AG08395 (cell line): ENCODE measurements at places on chromosomes 2 and 18.

- no peak for DNase-seq
These were observed 46.3 kb upstream of the ITGB6 start for GRCh38 chr2:160246356-160246755.

- no peak for DNase-seq
These were observed 503.4 kb upstream of the VRK2 start for GRCh38 chr2:57543211-57543610.

DNA sequence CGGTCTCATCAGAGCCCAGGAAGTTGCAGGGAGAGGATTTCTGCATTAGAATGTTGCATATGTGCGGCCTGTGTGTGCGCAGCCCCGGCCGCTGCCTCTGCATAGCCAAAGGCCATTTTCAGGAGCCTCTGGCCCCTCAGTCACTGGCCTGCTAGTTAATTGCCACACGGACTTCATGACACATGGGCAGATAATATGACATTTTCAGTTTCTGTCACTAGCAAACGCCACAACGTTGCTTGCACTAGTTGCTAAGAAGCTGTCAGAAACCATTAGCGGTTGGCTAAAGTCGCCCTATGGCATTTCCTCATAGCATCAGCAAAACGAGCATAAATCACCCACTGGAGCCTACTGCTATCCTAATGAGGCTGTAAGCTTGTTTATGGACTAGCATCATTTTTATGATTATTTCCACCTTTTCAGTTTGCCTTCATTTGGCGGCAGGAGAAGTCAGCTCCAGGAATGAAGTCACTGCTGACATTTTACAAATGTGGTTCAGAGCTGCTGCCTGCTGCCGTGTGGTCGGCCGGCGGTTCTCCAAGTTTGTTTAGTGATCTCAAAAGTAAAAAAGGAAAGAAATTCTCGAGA lies 73.7 kb downstream of the MEIS1 start:
- peak; percentile 20 for DNase-seq

DNA sequence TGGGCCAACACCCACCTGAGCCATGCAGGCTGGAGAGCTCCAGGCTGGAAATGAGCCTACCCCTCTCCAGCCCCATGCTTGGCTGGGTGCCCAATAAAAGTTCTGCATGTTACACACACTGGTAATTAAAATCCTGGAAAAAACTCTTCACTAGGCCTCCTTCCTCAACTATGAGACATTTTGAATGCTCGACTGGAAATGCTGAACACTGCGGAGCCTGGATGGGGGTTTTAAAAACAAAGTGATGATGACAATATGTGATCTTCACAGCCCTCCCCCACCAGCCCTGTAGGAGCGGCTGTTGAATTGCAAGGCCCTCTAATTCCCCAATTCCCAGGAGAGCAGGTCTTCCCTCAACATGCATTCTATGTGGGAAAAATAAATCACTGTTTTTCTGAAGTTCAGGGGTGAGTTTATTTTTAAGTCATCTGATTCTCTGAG lies 179.2 kb downstream of the TTC32 start:
- no peak for DNase-seq

- DNase-seq: no peak
These were observed 119.3 kb downstream of the SPTBN1 start for GRCh38 chr2:54575379-54575888.

DNA sequence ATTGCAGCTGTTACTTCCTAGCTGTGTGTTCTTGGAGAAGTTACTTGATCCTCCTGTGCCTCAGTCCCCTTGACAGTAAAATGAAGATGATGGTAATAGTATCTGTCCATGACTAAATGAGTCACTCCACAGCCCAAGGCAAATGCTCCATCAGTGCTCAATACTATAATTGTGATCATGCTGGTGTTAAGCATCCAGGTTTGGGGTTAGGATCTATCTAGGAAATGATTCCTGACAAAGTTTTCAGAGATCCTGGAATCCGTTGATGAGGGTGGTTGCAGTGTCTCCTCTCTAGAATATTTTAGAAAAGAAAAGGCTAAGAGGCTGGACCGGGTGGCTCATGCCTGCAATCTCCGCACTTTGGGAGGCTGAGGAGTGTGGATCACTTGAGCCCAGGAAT lies 2.7 kb upstream of the PRELID3A start:
- DNase-seq: no peak

GRCh38 chr2:28155627-28156026 lies 237.0 kb upstream of the FOSL2 start:
- no peak for DNase-seq

GRCh38 chr2:216559625-216560156 lies 61.0 kb downstream of the RPL37A start:
- DNase-seq: peak; percentile 50

- DNase-seq: no peak
These were observed 419.1 kb downstream of the SLC4A3 start for GRCh38 chr2:220046507-220046906.

DNA sequence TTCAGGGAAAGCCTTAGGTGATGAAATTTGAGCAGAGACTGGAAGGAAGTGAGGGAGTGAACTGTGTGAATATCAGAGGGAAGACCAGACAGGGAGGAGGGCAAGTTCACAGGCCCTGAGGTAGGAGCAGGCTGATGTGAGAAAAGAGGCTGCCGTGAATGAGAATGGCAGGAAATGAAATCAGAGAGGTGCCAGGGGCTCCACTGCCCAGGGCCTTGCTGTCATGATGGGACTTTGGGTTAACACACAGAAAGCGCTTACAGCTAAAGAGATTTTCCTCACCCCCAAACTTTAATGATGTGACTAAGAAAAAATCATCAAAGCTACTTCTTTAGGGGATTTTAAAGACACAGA lies 53.8 kb downstream of the MARCHF4 start:
- no peak for DNase-seq

DNA sequence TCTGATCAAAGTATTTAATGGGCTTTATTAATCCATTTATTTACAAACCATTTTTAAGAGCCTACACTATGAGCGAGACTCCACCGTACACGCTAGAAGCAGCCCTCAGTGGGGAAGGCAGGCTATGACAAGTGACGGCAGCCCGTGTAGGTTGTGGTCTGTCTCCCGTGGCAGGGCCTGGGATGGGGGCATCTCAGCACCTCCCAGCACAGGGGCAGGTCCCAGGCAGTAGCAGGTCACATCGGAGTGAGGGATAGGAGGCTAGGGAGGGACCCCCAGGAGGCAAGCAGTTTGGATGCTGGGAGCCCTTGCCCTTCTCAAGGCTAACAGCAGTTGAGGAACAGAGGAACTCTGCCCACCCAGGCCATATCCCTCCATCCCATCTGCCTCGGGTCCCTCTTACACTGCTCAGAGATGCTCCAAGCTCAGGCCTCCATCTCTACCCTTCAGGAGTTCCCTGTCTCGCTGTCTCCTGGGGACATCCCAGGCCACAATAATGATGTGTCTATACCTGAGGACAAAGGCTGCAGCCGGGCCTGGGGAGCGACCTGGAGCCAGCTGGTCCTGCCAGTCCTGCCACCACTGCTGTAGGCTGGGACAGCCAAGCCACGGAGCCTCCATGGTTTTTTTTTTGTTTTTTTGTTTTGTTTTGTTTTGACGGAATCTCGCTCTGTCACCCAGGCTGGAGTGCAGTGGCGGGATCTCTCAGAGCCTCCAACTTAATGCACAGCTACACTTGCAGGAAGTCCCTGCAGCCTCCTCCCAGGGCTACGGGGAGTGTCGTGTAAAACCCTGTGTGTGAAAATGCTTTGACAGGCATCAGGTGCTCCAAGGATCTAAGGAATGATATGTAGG lies 92.0 kb downstream of the NDUFA10 start:
- DNase-seq: no peak

GRCh38 chr2:70069049-70069448 lies 18.2 kb upstream of the PCBP1 start:
- DNase-seq: peak; percentile 22

DNA sequence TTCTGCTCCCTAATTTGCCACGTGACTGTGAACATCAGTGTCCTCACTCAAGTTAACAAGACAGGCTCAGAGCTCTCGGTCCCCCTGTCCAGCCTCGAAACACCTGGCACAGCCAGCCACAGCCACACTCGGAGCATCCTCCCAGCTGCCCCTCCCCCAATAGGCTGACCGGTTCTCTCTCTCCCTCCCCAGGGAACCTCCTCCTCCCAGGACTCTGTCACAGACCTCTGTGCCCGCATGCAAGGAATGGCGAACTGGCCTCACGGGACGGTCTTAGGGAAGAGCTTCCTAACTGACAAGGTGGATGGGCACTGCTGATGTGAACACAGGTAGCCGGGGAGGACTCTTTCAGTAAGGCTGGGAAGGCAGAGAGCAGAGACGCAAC lies 18.8 kb downstream of the CYP26B1 start:
- DNase-seq: no peak

DNA sequence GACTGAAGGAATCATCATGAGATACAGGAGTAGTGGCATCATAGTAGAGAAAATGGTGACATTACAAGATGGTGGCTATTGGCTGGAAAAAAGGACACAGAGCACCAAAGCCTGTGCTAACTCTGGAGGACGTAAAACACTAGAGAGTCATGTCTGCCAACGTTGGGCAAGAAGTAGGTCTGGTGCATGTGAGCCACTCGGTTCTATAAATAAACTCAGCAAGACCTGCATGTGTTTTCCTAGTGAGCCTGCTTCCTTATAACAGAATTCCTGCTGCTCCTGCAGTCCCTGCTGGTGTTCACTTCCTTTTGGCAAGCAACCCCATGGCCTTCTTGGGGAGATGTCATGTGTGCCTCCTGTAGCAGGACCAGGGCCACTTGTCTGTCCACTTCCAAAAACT lies 325.2 kb downstream of the OSR1 start:
- no peak for DNase-seq

- DNase-seq: no peak
These were observed 402.3 kb downstream of the ERBB4 start for GRCh38 chr2:212136216-212136795.

- no peak for DNase-seq
These were observed 246.9 kb upstream of the SLC39A10 start for GRCh38 chr2:195410074-195410671.

DNA sequence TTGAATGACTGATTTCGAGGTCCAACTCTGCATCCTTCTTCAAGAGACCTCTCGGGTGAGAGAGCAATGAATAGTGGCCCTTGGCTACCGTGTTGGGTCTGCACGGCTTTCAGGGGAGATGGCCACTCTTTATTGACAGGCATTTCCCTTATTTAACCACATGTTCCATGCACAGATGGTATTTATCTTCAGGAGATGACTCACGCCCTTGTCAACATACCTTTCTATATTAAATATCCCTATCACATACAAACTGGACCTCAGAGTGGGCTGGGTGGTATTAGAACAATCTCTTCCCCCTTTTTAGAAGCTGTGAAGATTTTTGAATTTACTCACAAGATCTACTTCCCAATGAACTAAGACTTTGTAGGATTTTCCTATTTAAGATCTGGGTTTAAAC lies 109.6 kb upstream of the CDC42EP3 start:
- DNase-seq: no peak

GRCh38 chr2:99544608-99545007 lies 54.8 kb upstream of the REV1 start:
- DNase-seq: no peak

DNA sequence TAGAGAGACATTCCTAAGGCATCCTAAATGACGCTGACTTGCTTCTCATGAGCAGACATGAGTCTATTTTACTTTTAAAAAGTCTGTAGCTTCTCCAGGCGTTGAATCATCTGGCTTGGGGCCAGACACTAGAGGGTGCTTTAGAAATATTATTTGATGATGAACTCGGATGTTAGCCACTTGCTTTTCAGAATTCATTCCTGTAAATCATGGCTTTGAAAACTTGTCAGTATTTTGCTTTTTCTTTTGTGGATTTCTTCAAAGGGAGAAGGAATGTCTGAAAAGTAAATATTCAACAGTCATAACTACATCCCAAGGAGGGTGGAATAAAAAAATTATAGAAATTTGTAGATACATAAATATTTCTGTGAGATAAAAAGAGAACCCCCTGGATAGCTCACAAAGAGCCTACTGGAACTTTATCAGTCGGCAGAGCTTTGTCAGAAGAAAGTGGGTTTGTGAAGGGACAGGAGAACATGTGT lies 370.8 kb downstream of the OSR1 start:
- DNase-seq: peak; percentile 68

- DNase-seq: no peak
These were observed 113.1 kb downstream of the CYP26B1 start for GRCh38 chr2:72034353-72035095.

DNA sequence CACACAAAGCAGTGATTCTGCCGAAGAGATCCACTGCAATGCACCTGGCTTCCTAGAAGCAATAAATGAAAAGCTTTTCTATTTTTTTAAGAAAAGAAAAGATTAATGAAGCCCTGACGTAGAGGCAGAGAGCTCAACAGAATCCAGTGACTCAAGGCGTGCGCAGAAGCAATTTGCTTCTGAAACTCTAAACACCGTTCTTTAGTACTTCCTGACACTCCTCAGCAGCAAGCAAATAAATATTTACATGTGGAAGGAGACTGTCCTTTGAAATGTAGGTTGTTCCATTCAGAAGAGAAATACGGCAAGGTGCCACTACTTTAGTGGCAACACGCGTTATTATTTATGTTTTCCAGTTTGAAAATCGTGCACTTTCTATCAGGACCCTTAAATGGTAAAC lies 126.2 kb upstream of the ZNF516 start:
- peak; percentile 25 for DNase-seq
